Stimulated activated CD4-positive, alpha-beta T cell treated with anti-CD3 and anti-CD28 coated beads, TNF-alpha, amount 100 ng/mL, for 1 hour (primary cell): ENCODE measurements at places on chromosomes 16 and 17.

- no peak for DNase-seq
Measured at GRCh38 chr17:55435408-55435807, 13.8 kb upstream of the MMD start.

DNA sequence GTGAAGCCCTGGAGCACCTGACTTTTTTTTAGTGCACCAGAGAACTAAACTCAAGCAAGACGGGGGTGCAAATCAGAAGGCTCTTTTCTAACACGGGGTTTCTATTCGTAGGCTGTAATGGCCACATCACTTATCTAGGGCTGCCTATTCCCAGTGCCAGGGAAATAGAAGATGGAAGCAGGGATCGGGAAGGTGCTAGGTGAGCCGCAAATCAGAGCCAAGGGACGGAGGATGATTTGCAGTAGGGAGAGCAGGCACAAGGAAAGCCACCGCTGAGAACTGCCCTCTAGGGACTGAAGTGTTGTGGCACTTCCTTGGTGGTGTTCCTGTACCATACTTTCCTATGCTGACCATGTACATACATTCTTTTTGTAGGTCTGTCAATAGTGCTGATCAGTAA, 7.8 kb upstream of the SLC46A1 start:
- no peak for DNase-seq

DNA sequence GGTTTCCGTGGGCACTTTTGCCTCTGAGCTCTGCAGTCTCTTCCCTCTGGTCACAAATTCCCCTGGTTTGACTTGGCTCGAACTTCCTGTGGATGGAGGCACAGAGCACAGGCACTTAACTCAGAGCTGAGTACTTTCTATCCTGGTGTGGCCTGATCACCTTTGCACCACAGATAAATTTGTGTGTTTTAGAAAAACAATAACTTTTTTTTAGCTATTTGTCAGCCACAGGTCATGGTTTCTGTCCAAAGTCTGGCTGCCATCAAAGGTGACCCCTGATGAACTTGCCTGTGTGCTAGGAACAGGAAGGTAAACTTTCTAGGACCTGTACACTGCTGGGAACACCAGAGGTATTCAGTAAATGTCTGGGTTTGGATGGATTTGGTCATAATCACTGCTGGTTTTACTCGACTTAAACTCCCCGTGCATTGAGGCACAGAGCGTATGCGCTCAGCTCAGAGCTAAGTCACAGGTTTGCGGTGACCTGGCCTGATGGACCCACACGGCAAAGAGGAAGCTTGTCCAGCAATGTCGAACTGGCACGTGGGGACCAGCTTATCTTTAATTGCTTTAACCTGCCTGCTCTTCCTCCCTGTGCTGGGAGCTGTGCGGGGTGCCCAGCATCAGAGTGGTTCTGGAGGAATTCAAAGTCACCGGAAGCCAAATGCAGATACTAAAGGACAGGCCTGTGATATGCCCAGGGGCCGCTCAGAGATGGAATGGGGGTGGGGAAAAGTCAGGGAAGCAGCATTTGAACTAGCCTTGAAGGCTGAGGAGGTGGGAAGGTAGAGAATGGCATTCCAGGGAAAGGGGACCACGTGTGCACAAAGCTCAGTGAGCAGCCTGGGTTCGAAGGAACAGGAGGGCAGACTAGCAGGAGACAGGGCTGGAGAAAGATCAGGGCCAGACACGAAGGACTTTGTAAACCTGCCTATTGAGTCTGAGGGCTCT, 12.9 kb downstream of the SLC13A5 start:
- no peak for DNase-seq

GRCh38 chr17:79273660-79274059, 199.0 kb downstream of the ENGASE start:
- DNase-seq, result no peak
